ENCODE measurements at places on chromosomes 12 and 14.

DNA sequence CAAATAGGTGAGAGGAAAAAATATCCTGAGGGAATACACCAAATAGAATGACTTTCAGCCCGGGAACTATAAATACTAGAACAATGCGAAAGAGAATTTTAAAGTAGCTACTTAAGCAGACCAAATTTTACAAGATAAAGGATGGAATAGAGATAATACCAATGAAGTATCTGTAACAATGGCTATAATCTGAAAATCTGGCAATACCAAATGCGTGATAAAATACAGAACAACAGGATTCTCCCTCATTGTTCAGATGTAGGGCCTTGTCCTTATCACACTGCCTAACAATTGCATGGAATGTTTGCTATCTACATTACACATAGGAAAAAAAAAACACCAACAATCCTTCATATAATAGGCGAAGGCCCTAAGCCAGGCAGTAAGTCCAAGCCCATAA, 815.4 kb upstream of the MDGA2 start:
- DNase-seq = no peak

- no peak for DNase-seq
Measured at GRCh38 chr14:38828183-38828827, 274.7 kb downstream of the SEC23A start.

DNA sequence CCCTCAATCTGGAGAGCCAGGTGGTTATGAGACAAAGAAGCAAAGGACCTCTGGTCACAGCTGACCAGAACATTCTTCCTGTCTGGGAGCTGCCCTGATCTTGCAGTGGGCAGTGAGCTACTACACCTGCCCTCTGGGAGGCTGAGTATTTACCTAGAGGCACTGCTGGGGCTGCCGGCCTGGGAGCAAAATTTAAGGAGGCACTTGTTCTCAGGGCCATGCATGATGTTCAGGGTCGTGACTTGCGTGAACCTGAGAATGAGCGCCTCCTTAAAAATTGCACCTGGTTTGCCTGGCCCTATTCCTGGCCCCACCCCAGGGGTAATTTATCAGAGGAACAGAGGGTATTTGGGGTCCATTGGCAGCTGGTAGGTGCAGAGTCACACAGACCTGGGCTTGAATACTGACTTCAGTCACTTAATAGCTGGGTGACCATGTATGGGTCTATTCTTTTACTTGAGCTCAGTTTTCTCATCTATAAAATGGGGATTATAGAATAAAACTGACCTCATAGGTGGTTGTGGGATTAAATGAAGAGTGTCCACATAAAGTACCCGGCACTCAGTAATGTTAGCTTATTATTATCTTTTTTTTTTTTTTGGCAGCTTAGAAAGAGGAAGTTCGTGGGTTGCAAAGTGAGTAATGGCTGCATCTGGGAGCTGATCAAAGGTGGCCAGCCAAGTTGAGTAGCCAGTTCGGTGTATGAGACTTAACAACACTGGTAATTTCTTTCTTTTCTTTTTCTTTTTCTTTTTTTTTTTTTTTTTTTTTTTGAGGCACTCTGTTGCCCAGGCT, 107.4 kb upstream of the MED13L start:
- no peak for DNase-seq

DNA sequence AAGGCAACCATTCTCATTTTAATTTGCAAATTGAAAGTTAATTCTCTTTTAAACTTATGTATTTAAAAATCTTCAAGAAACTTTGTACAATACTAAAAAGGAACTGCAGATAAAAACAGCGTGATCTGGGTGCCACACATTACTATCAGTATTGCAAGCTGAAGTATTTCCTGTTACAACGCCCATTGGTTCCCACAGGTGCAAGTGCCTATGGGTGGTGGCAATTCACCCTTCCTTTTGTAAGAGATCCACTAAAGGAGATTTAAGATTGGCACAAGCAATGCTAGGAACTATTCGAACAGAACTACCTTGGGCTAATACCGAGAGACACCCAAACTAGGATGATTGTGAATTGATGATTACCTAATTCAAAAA, 13.2 kb downstream of the TAOK3 start:
- DNase-seq = no peak

GRCh38 chr12:42182394-42182793, 37.7 kb upstream of the GXYLT1 start:
- no peak for DNase-seq

- DNase-seq = no peak
Measured at GRCh38 chr14:37970696-37971095, 237.0 kb upstream of the SSTR1 start.

- no peak for DNase-seq
Measured at GRCh38 chr14:56412468-56413434, 166.8 kb upstream of the TMEM260 start.

DNA sequence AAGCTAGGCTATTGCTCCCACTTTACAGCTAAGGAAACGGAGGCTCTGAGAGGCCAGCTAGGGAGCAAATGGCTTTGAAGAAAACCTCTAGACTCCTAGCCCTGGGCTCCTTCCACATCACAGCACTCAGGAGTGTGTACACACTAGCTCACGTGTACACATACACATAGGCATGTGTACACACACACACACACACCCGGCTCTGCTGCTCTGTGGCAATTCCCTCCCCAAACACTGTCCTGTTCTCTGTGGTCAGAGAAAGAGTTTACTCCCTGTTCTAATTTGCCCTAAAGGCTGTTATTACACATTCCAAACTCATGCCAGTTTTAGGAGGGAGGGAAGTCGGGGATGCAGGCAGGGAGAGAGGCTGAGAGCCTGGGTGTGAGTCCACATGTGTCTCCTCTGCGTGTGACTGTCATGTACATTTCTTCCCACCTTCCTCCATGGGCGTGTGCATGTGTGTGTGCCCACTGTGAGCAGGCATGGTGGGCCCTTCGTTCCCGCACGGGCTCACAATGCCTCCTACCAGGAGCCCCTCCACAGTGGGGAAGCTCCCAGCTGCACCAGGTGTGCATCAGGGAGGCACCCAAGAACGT, 14.2 kb downstream of the TRPV4 start:
- DNase-seq = no peak

- DNase-seq = no peak
Measured at GRCh38 chr14:54791001-54791400, 111.6 kb downstream of the GCH1 start.

GRCh38 chr14:22981876-22982476, 375 bp downstream of the AJUBA start:
- no peak for DNase-seq

Measured in iPS DF 6.9 (cell line).